ENCODE measurements at places on chromosomes 7 and 10.

DNA sequence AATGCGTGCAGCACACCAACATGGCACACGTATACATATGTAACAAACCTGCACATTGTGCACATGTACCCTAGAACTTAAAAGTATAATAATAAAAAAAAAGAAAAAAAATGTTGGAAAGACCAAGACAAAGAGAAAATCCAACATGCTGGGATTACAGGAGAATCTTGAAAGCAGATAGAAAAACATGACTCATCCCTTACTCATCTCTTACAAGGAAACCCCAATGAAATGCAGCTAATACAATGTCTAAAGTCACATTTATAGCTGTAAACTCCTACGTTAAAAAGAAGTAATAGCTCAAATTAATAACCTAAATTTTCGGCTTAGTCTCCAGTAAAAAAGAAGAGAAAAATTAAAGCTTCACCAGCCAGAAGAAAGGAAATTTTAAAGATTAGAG is 47.5 kb upstream of the DGKB start:
- no peak for DNase-seq

DNA sequence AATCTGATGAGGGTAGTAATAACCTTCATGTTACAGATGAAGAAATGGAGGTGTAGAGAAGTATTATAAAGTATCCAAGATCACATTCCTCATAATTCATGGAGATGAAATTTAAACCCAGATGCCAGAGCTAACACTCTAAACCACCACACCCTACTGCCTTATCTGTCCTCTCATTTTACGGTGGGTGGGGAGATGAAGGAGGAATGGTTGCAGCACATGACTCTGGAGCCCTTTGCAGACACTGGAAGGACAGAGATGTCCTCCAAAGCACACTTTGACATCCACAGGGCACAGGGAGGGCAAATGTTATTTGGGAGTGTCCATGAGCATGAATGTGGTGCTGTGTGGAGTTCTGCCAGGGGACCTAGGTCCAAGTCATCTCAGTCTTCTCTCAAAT is 1.1 kb downstream of the PLEKHS1 start:
- no peak for DNase-seq

DNA sequence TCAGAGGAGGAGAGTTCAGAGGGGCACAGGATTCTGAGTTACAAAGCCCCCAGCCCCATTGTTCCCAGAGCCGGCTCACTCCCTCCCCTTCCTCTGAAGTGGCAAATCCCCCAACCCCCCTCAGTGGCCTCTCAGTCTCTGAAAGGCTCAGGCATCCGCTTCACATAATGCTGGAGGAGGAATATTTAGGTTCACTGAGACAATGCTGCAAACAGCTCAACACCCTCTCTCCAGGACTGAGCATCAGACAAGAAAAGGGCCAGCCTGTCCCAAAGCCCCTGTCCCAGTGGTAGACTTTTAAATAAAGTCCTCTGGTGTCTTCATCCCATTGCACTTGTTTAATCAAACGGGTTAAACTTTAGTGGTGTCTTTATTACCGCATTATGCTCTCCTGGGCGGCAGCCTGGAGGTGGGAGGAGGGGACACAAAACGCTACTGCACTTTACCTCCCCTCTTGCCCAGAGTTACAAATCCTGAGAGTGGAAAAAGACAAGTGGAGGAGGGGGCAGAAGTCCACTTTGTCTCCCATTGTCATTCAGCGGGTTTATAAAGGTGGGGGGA is 257.9 kb downstream of the FGFR2 start:
- no peak for DNase-seq

DNA sequence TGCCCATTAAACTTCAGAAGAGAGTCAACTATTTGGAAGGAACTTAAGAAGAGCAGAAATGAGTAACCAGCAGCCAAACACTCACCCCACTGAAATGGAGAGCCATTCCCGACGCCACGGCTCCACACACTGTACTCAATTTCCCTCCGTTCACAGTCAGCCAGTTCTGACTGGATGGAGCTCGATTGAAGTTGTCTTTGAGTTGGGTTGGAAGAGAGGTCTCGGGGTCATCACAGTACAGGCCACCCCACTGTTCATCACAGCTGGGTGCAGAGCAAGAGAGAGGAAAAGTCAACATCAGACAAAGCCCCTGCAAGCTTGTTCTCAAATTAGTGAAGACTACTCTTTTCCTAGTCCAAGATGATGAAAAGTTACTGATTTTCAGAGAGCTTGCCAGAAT is 75.9 kb upstream of the SLC26A5 start:
- DNase-seq = no peak

DNA sequence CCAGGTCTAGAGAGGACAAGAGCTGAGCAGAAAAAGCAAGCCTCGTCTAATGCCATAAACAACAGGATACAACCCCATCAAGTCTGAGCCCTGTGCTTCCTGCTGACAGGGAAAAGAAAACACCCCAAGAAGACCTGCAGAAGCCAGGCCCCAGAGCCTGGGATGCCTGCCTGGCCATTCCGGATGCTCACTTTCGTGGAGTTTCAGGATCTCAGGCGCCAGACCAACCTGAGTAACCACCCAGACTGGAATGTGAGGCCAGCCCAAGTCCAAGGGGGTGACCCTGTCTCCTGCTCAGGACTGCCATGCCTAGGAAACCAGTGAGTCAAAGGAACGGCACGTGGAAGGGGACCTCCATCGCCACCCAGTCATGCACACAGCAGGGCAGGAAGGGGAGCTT is 74.3 kb downstream of the PLXNA4 start:
- DNase-seq = no peak

GRCh38 chr7:11638011-11638774 is 193.8 kb downstream of the THSD7A start:
- DNase-seq = no peak

DNA sequence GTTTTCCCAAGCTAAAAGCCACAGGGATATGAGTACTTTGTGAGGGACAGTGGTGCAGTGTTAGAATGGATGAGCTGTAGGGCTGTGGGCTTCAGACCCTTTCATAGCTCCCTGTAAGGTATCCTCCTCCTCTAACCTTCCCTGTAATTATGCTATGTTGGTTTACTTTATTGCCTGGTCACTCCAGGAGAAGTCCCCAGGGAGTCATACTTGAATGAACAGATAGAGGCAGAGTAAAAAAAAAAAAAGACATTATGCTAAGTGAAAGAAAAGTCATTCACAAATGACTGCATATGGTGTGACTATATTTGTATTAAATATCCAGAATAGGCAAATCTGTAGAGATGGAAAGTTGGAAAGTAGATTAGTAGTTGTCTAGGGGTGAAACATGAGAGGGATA is 434.4 kb downstream of the AUTS2 start:
- DNase-seq = no peak

- peak; percentile 13 for DNase-seq
Measured at GRCh38 chr7:4010061-4010605, 672.0 kb upstream of the FOXK1 start.

GRCh38 chr7:51290702-51291540 is 25.7 kb downstream of the COBL start:
- DNase-seq = no peak

GRCh38 chr7:15580604-15581351 is 19.0 kb upstream of the AGMO start:
- DNase-seq = no peak

DNA sequence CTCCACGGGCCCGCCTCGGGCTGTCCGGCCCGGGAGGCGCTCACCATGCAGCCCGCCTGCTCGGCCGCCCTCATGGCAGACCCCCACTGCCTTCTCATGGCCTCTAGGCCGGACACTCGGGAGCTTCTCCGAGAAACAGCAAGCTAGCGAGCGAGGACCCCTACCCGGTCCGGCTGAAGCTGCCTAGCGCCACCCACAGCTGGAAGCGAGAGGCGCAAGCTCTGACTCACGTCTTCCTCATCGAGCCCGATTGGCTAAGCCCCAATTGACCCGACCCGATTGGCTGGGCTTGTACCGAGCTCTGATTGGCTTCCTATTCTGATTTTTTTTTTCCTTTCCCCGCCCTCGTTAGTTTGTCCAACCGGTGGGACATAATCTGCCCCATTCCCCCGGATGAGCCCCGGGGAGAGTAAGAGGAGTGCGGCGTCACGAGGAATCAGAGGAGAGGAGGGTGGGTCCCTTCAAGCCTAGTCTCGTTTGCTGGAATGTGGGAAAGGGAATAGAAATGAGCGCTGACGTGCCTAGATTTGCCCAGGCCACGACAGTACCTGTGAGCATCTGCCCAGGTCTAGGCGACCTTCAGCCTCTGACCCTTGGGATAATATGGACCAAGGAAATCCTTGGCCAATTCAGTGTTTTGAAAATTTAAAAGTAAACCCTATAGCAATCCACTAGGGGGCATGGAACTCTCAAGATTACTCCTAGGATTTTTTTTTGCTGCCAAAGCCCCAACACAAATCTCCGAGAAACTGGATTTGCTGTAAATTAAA is at the start of gene TYSND1:
TSS of gene TYSND1 (minus strand) at position 212 of the 770 bp plus-strand sequence. CDS start at position 98, 114 bp downstream.
- peak; percentile 96 for DNase-seq

GRCh38 chr10:76969366-76969948 is 668.2 kb downstream of the KCNMA1 start:
- DNase-seq = no peak

DNA sequence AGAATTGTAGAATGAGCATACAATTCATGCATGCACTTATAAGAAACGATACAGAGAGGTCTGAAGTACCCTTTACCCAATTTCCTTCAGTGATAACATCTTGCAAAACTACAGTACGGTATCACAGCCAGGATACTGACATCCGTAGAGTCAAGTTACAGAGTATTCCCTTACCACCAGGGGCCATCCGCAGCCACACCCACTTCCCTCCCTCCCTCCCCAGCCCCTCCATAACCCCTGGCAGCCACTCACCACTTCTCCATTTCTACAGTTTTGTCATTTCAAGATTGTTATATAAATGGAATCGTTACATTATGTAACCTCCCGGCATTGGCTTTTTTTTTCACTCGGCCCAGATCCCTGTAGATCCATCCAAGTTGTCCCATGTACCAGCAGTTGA is 113.6 kb upstream of the RET start:
- DNase-seq = no peak

- DNase-seq = peak; percentile 99
Measured at GRCh38 chr7:26667514-26668133, 196.8 kb downstream of the SKAP2 start.

- no peak for DNase-seq
Measured at GRCh38 chr10:124165827-124166226, 72.4 kb upstream of the CHST15 start.

DNA sequence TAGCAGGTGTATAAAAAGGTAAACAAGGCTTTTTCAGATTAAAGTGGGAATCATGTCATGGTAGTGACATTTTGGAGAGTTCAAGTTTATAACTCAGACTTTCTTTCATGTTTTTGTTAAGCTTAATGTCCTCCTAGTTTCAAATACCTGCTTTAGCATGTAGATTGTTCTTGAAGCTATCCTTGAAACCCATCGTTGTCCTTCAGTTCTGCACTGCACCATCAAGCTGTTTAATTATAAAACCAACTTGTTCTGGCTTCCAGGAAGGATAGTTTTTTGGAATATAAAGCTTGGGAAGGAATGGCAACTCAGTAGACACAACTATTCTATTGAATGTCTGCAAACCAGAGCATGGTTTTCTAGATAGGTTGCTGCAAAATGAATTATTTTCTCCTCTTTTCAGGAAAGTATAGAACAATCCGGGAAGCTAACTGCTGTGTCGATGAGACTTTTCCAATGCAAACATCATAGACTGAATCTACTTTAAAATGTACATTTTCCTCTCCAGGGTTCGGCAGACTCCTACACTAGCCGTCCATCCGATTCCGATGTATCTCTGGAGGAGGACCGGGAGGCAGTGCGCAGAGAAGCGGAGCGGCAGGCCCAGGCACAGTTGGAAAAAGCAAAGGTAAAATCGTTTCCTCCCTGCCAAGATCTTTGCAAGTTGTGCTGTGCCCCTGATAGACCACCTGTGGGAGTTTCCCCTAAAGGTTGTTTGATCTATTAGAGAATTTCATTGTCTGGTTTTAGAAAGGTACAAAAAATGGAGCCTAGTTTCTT is 249.8 kb downstream of the NSUN6 start:
- no peak for DNase-seq

- no peak for DNase-seq
Measured at GRCh38 chr10:80530816-80531215, 6.9 kb upstream of the SH2D4B start.

Data from NCI-H1694 treated with DMSO at 0.1 percent for 48 hours (cell line).